ENCODE measurements at places on chromosomes 7 and 10.

DNA sequence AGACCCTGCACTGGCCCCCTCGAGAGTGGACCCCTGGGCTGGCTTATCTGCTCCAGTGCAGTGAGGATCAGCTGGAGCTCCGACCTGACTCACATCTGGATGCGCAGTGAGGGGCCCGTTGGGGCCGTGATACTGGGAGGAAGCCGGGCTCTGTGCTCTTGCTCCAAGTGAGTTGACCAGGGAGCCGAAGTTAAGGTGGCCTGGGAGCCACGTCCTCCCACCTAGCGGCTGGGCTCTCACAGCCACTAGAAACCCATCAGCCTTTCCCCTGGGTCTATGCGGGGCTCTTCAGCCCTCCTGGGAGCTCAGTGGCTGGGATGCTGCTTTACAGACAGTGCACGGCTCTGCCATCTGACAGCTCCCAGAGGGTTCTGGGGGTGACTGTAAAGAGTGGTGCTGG lies 9.1 kb downstream of the ALKBH4 start:
- DNase-seq, result no peak

DNA sequence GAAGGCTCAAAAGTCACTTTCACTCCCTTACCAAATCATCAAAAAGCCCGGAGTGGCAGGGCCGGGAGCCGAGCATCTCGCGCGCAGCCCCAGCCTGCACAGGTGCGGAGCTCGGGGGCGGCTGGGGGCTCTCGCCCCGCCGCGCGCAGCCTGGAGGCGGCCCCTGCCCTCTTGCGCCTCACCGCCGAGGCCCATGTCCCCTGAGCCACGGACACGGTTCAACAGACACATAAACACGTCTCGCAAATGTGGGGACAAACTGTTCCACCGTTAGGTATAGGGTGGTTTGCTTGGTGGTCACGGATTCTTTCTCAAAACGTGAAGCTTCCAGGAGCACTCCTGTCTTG lies 700 bp downstream of the GSAP start:
- peak; percentile 7 for DNase-seq

DNA sequence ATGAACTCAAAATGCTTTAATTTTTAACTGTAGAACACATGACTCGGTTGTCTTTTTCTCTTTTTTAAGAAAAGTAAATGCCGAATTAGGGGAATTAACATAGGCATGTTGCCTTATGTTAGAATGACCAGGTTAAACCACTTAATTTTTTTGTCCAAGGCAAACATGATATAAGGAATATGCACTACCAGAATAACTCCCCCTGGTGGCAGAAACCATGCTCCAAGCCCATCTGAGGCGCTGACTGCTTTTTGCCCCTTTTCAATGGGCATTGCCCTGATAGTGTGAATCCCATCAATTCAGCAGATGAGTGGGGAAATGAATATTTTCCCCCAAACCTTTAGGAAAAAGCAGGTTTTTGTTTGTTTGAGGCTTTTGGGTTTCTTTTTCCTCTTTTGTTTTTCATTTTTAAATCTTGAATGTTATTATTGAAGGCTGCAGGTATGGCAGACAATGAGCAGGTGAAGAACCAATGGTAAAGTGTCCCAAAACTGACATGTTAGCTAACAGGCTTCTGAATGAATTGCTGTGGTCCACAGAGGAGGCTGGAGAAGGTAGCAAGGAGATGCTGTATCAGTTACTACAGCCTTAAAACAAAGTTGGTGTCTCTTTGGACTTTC lies 284.3 kb downstream of the SORCS3 start:
- DNase-seq, result peak; percentile 24

GRCh38 chr10:103225939-103226338 lies 19.7 kb upstream of the RPEL1 start:
- DNase-seq, result no peak

- no peak for DNase-seq
Measured at GRCh38 chr7:94043299-94043698, 39.1 kb upstream of the BET1 start.

GRCh38 chr7:158766570-158767281 lies 62.1 kb upstream of the NCAPG2 start:
- DNase-seq, result no peak

DNA sequence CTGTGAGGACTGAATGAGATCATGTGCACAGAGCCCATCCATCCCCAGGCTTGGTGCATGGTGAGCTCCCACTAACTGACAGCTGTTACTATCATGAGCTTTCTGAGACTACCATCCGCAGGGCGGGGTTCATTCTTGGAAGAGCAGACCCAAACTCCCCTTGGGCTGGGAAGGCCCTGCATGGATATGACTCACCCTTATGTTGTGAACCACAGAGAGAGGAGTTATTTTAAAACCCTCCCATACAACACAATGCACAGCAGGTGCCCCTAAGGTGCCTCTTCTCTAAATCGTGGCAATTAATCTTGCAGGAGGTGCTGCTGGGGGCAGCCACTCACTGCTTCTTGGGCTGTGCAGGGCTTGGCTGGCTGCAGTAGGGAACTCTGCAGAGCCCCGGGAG lies 219.1 kb downstream of the GFRA1 start:
- DNase-seq, result no peak

GRCh38 chr10:63504145-63504881 lies 16.9 kb upstream of the REEP3 start:
- DNase-seq, result no peak

GRCh38 chr10:93954726-93955363 lies 38.9 kb upstream of the PLCE1 start:
- no peak for DNase-seq

DNA sequence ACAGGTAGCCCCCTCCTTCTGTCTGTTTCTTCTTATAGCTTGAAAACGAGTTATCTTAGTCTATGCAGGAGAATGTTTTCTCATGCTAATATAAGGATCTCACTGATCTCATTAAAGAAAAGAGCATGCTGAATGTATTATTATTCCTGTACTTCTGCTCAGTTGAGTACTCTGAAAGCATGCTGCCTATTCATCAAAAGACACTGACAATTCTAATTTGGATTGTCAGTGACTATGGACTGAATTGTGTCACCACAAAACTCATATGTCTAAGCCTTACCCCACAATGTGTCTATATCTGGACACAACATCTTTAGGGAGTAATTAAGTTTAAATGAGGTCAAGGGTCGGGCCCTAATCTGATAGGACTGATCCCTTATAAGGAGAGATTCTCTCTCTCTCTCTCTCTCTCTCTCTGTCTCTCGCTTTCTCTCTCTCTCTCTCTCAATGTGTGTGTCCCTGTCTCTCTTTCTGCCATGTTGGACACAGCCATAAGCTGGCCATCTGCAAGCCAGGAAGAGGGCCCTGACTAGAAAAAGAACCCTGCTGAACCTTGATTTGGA lies 98.4 kb downstream of the GNAT3 start:
- no peak for DNase-seq

GRCh38 chr7:131747658-131748232 lies 191.3 kb upstream of the PODXL start:
- DNase-seq, result no peak

DNA sequence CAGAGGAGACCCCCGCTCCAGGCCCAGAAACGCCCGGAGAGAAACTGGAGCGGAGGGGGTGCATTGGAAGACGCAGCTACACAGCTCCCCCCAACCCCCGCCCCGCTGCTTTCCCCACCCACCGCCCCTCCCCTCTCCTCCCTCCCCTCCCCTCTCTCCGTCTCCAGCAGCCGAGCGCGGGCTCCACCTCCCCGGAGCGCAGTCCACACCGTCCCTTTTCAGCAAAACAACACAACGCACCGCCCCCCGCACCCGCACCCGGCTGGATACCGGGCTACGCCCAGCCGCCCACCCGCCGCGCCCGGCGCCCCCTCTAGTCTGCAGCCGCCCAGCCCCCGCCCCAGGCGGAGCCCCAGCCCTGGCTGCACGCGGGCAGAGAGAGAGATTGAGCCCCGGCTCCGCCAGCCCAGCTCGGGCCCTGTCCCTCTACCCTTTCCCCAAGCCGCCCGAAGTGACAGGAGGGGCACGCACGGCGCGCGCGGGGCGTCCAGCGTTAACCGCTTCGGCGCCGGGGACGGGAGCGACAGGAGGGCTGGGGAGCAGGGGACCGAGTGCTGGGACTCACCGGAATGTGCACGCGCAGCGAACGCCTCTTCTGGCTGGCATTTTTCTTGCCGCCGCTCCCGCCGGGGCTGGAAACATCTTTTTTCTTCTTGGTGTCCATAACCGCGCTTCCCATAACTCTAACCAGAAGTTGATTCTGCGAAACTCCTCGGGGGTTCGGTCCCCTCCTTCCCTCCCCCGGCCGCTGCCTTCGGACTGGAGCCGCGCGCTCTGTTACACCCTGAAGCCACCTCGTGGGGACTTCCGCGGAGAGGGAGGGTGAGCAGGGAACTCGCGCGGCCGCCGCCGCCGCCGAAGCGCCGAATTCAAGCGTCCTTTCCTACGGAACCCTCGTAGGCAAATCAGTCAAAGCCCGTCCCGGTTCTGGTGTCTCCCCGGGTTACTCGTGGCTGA lies 695 bp downstream of the PRKAG2 start:
- DNase-seq, result peak; percentile 71
